CD8-positive, alpha-beta memory T cell (primary cell): ENCODE measurements at places on chromosomes 13 and 19. TPM values are rescaled to one million over a fixed set of nuclear protein-coding genes. Genes with fewer than 3 reads are reported as not detected.

Gene FFAR1
- polyA plus RNA-seq: not detected

Gene HSPB6
- polyA plus RNA-seq: not detected

DNA sequence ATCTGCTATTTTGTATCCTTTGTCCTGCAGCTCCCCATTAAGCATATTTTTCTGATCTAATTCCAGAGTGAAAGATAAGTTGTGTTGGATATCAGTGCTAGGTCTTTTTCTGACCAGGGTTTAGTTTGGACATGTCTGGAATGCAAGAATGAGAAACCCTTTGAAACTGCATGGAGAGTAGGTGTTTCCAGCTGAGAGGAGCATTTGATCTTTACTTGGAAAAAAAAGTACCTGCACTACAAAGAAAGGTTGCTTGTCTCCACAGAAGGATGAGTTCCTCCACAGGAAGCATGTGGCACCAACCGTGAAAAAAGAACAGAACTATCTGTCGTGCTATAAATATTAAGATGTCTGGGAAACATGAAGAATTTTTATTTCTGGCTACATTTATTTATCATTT, 36.6 kb upstream of the MED4 start:
- no peak for DNase-seq

DNA sequence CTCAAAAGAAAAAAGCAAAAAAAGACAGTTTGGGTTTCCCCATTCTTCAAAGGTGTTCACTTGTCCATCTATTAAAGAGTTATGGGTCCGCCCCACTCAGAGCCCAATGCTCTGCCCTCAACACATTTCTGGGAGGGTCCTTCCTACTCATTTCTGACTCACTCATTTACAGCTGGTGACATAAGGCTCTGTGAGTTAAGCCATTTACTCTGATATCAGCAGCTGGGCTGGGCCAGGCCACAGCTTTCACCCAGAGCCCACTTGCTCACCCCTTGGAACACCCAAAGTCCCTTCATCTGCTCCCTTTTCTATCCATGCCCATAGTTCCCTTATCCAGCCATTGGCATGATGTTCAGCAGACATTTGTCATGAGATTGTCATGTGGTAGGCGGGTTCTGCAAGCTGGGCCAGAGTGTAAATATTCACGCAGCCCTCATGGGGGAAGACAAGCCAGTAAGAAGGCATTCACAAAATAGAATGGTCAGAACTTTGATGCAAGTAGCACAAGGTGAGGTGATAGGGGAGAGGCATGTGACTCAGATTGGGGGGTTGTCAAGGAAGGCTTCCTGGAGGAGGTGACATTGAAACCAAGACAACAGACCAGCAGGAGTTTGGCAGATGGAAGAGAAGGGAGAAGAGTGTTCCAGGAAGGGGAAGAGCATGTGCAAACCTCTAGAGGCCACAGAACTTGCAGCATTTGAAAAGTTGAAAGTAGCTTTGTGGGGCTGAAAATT, 5.9 kb downstream of the MAST1 start:
- DNase-seq: no peak

Gene VMAC
- 6.3 TPM for polyA plus RNA-seq

- DNase-seq: no peak
These were observed 35.7 kb downstream of the CEP89 start for GRCh38 chr19:32936065-32936464.

DNA sequence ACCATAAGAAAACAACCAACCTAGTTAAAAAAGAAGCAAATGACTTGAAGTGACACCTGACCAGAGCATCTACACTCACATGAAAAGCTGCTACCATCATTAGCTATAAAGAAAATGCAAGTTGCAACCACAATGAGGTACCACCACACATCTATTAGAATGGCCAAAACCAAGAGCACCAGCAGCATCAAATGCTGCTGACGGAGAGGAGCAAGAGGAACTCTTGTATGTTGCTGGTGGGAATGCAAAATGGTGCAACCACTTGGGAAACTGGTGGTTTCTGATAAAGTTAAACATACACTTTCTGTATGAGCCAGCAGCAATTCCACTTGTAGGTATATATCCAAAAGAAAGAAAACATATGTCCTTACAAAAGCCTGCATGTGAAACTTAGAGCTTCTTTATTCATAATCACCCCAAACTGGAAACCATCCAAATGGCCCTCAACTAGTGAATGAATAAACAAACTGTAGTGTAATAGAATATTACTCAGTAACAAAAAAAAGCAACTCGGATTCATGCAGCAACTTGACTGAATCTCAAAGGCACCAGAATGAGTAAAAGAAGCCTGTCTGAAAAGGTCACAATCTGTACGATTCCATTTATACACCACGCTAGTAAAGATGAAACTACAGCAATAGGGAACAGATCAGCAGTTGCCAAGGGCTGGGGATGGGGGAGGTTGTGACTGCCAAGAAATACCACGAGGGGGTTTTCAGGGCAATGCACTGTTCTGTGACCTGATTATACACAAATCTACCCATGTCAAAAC, 60.9 kb upstream of the RANBP3 start:
- no peak for DNase-seq

DNA sequence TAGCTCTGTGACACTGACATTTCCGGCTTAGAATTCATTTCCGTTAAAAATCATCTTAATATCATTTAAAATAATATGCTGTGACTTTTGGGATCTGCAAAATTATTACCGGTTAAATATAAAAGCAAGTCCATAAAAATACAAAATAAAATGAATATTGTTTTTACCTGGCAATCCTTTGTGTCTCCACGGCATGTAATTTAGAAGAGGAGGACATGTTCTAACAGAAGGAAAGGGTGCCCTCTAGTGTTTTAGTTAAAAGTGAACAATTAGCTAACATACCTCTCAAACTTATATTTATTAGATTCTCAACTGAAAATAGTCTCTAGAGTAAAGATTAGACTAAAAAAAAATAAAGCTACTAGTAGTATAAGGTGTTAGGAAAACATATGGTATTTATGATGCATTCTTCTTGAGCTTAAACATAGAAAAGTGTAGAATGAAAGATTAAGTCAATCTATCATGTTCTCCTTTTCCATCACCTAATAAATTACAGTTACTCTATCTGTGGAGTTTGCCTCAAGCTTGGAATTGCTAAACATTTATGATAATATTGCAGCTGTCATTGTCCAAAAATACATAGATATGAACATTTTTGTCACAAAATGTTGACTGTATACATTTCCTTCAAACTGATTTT, 676.7 kb upstream of the SPRY2 start:
- no peak for DNase-seq

- no peak for DNase-seq
These were observed 37.5 kb downstream of the DACH1 start for GRCh38 chr13:71829547-71829946.

GRCh38 chr13:108326309-108326708, 56.8 kb downstream of the TNFSF13B start:
- DNase-seq: no peak

- no peak for DNase-seq
These were observed 314.1 kb downstream of the ZNF536 start for GRCh38 chr19:30686176-30686820.

- peak; percentile 71 for DNase-seq
These were observed 22.1 kb downstream of the ACTN4 start for GRCh38 chr19:38669552-38669951.

DNA sequence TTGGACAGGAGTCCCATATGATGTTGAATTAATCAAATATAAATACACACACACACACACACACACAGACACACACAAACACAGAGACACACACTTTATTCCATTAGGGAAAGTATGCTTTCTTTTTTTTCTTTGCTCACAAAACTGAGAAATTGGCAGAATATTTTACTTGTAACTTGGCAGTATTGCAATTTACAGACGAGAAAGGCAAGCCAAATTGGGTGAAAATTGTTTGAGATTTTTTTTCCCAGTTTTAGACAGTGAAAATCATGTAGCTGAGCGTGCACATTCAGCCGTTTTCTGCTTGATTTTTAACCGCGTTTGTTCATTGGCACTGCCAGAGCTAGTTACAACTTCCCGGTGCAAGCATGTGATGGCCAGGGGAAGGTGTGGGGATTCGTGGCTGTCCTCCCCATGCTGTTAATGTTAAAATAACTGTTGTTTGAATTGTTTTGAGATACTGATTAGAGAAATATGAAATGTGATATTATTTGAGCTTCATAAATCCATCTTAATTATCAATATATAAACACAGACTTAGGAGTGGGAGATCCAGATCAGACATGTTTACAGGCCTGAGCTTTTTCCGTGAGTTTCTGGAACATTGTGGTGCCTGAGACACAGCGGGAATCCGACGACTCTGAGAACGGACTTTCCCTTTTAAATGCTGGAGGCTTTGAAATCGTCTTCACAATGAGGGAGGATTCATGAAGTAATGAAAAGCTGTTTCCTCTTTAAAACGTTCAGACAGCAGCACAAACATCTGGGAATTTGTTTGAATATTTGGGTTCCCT, 125.5 kb downstream of the KCNRG start:
- no peak for DNase-seq

- DNase-seq: no peak
These were observed 92.0 kb downstream of the KCNRG start for GRCh38 chr13:50107205-50107604.

DNA sequence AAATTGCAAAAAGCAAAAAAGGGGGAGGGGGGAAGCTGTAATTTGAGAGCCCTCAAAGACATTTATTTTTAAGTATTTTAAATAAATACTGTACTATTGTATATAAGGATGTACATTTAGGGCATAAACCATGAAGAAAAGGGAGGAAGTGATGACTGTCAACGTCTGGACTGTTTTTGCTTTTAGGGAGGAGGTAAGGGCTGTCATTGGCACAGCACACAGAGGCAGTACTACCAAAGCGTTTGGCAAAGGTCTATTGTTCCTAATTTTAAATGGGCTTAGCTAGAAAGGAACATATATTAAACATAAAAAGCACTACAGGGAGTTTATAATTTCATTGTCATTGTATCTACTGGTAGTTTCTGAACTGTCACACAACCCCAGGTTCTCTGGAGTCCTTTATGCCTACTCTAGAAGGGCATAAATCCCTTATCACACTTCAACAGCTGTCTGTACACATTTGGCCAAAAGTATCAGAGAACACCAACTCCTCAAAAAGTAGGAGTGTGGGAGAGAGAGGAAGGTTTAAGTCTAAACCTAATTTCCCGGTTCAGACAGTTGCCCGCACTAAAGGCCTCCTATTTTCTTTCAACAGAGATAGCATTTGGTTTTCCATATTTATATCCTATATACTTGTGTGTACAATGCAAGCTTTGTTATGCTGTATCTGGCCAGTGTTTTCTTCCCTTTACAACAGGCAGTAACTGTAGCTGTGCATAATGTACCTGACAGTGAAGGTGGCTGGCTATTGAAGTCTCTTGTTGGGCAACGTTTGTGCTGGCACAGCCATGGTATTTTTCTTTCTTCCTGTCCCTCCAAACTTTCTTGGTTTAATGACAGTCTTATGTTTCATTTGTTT, 406.2 kb downstream of the KLF5 start:
- DNase-seq: no peak

Gene AKT1S1
- 4.7 TPM for polyA plus RNA-seq

DNA sequence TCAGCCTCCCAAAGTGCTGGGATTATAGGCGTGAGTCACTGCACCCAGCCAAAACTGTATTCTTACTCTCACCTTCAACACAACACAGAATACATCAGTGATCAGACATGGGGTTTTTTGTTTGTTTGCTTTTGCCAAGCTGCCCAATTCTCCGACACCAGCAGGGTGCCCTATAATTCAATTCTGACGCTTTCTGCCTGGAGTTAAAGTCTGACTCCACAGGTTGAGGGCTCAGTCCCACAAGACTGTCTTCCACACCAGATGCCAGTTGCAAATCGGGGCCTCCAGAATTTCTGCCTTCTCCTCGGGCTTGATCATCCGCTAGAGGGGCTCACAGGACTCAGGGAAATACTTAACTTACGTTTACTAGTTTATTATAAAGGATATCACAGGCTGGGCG, 22.1 kb downstream of the FBN3 start:
- DNase-seq: no peak

- DNase-seq: no peak
These were observed 14.8 kb upstream of the AKAP8L start for GRCh38 chr19:15433519-15434069.

- DNase-seq: no peak
These were observed 48.3 kb downstream of the LATS2 start for GRCh38 chr13:21012841-21013681.

Gene PRKCG
- not detected for polyA plus RNA-seq

DNA sequence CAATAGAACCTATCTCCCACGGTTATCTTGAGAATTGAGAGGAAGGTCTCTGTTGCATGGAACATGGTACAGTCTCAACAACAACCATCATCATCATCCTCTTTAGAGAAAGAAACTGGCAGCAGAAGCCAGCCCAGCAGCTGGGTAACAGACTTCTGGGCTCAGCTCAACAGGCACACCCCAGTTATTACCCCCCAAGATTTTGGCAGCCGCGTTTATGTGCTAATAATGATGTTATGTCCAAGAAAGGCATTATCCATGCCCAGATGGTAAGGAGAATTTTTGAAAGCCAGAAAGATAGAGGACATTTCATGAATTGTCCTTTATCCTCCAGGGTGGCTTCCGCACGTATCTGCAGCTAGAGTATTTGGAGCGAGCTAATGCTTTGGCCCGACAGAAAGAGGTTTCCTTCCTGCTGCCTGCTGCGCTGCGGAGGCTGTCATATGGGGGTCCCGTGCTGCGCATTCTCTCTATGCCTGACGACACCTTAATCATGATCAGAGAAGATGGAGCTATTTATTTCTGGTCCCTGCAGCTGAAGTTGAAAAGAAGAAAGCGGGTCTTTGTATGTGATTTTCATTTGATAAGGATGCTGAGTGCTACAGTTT, 89.9 kb downstream of the TEX26 start:
- DNase-seq: no peak

DNA sequence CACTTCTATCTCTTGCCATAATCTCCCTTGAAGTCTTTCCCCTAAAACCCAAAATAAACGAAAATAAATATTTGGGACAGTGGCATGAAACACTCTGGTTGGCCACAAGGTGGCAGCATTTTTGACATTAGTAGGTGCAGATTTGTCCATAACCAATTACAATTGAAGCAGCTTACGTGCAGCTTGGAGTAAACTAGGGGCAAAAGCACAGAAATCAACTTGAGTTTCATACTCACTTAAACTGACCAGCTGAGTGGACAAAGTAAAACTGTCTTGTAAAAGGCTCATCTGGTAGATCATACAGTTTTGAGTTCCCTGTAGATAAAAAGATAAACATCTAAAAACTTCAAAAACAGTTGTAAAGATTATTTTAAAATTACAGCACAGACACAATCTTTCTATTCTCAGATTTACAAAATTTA, 18.8 kb downstream of the PDCD5 start:
- peak; percentile 55 for DNase-seq

DNA sequence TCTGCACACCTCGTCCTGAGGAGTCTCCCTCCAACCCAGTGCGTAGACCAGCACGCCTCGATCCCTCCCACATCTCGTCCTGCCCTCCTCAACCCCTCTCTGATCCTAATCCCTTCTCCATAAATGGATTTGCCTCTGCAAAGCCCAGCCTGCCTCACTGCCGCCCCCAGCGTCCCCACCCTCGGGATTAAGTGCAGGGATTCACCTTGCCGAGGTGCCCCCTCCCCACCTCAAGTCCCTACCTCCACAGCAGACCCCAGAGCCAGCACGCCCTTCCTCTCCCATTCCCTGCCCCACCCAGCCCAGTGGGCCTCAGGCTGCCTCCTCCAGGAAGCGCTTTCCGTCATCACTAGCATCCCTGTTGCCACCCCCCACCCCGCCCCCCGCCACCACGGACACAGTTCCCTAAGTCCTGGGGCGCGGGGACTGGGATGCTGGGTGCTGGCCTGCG, 4.0 kb downstream of the KLF16 start:
- DNase-seq: no peak
